ENCODE measurements at places on chromosomes 3 and 15.

- no peak for DNase-seq
These were observed 18.6 kb downstream of the SSUH2 start for GRCh38 chr3:8625991-8626390.

GRCh38 chr3:64773137-64773536 is 85.3 kb upstream of the ADAMTS9 start:
- no peak for DNase-seq

DNA sequence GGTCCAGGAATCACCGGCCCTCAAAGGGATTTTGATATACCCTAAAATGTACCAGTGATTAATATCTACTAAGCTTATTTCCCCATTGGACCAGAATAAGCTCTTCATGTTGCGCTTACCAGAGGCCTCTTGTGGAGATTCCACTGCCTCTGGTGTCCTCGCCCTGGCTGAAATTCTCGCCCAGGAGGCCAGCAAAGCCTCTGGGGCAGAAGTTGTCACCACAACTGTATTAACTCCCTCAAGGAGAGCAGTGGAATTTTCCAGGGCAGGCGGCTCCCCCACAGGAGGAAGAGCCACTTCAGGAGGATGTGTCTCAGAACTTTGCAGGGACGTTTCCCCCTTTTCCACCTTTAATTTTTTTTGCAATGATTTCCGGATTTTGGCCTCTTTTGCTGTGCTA is 6.9 kb downstream of the DPPA4 start:
- DNase-seq: no peak

GRCh38 chr15:85463976-85464375 is 83.6 kb downstream of the AKAP13 start:
- DNase-seq: no peak
